ENCODE measurements at places on chromosomes 6 and 20. TPM values are rescaled to one million over a fixed set of nuclear protein-coding genes. Genes with fewer than 3 reads are reported as not detected.
A peak's percentile ranks its signal among the peaks of the same experiment; 100 is the strongest.

DNA sequence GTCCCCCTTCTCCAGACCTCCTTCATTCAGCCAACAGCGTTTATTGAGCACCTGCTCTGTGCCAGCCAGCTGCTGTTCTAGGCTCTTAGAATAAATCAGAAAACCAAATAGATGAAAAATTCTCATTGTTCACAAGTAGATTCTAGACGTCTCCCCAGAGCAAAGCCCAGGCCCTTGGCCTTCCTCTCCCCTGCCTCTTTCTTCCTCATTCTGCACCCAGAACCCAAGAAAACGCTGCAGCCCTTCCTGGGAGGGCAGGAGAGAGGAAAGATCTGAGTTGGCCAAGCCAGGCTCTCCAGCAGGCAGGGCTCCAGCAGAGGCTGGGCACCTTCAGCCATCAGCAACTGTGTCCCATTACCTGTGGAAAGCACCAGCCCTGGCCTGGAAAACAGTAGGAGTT lies 12.0 kb upstream of the BPI start:
- DNase-seq: no peak

DNA sequence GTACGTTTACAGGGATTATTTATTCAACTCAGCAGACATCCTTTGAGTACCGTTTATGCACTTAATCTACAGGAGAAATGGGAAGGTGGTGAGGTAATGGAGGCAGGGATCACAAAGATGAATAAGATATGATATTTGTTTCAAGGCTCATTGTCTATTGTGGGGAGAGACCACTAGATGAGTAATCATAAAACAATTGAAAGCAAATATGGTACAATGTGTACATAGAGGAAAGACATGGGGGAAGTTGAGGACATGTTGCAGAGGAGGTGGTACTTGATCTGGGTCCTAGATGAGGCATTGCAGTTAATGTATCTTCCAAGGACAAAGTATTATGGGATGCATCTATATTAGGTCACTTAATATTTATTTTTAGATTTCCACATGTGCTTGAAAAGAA lies 13.7 kb upstream of the CDC5L start:
- DNase-seq: peak; percentile 21

DNA sequence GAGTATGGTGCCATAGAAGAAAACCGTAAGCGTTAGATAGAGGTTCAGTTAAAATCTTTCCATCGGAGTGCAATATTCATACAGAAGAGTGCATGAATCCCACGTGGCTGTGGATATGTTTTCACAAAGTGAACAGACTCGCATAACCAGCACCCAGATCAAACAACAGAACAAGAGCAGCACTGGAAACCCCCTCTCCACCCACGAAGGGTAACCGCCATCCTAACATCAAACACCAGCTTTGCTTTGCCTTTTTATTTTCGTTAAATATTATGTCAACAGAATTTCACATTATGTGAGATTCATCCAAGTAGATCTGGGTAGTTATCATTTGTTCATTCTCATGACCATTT lies 4.7 kb downstream of the GTSF1L start:
- no peak for DNase-seq

DNA sequence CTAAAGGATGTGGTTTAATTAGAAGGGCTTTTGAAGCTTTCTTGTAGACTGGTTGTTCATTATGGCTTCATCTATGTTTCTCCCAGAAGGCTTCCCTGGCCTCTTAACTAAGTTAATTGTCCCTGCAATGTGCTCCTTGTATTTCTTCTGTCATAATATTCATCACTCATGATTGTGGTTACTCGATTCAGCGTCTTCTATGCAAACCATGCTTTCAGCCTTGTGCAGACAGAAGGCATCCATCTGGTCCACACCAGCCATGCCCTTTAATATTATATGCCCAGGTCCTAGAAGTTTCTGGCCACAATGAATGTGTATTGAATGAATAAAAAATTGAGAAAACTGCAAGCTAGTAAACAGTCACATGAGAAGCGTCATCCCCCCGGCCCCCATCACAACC lies 163.2 kb downstream of the KHDC1L start:
- DNase-seq: no peak

DNA sequence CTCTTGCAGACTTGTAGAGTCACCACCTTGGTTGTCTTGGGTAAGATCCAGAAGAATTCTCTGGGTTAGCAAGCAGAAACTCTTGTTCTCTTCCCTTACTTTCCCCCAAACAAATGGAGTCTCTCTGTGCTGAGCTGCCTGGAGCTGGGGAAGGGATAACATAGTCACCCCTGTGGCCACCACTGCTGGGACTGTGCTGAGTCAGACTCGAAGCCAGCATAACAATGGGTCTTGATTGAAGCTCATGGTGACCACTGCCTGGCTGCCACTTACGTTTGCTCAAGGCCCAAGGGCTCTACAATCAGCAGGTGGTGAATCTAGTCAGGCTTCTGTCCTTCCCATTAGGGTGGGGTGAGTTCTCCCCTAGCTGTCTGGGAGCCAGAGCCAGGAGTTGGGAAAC lies 15.4 kb upstream of the ERVFRD-1 start:
- DNase-seq: no peak

DNA sequence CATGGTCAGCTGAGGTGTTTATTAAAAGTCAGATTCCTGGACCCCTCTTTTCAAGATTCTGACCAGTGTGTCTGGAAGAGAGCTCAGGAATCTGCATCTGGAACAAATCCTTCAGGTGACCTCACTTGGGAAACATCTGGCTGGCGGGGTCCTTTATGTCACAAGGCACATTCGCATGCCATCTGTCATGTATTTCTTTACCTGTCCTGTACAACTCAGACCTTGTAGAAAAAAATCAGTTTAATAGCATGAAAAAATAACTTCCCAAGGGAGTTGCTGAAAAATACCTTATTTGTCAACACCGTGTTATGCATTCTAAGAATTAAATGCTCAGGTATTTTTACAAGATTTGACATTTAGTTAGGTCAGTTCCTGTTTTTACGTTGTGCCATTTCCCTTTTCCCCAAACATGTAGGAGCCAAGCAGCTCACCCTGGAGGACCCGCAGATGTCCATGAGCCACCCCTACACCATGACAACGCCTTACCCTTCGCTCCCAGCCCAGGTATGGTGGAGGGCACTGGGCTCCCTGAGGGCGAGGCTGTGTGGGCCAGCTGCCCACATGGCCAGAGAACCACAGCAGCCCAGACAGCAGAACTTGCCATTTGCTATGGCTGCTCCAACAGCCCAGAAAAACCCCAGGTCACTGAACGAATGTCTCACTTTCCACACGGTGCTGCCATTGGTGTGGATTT lies 4.0 kb downstream of the IRF4 start:
- no peak for DNase-seq

- DNase-seq: no peak
These were observed 540 bp upstream of the ZSCAN12 start for GRCh38 chr6:28400122-28400451.

RNF114 gene
- 273 TPM for total RNA-seq

DNA sequence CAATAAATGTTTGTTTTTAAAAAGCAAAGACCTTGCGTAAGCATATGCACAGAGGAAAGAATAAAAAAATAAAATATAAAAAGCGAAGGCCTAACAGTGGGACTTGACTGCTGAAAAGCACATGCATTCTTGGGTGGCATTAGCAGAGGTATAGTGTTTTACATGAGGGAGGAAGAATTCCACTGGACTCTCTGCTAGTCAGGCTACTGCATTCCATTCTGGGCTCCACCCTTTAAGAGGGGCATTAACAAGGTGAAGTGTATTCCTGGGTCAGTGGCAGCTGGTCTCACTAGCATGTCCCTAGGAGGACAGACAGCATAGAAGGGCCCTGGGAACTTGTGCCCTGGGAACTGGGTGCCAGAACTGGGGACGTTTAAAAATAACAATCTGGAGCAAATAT lies 134.1 kb downstream of the SOBP start:
- no peak for DNase-seq

GRCh38 chr6:37688078-37688850 lies 9.4 kb downstream of the MDGA1 start:
- DNase-seq: no peak

KIAA0408 gene
- 5.9 TPM for total RNA-seq

- DNase-seq: no peak
These were observed 397.5 kb downstream of the HDGFL1 start for GRCh38 chr6:22966691-22967422.
